Kidney glomerular epithelial cell (primary cell): ENCODE measurements at places on chromosomes 5 and 9.
A peak's percentile ranks its signal among the peaks of the same experiment; 100 is the strongest.

- DNase-seq = peak; percentile 57
Observed at GRCh38 chr5:91928754-91929521, 545.8 kb upstream of the ARRDC3 start.

- DNase-seq = no peak
Observed at GRCh38 chr9:116298878-116299391, 145.3 kb downstream of the PAPPA start.

DNA sequence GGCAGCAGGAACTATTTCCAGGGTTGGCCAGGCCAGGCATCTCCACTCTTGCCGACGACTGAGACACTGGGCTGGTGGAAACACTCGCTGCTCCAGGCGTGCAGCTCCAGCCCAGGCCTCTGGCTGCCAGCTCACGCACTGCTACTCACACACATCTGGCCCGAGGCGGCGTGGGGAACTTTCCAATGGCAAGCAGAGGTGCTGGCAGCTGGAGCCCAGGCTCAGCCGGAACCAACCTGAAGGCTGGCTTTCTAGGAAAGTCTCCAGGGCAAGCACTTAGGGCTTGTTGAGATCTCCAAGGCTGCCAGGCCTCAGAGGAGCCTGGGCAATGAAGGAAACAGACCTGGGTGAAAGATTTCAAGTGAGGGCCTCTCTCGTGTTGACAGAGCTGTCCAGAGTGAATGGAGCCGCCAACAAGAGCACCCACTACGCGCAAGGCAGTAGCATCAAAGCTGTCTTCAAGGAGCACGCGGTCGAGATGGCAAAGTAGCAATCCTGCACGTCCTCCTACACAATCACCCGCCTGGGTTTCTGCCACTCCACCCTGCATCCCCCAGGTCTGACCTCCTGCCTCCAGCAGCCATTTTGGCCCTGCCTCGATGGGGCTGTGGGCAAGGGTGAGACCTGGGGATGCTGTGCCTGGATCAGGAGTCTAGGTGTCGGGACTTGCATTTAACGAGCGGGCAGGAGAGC, 14.4 kb downstream of the SH3PXD2B start:
- DNase-seq = no peak

DNA sequence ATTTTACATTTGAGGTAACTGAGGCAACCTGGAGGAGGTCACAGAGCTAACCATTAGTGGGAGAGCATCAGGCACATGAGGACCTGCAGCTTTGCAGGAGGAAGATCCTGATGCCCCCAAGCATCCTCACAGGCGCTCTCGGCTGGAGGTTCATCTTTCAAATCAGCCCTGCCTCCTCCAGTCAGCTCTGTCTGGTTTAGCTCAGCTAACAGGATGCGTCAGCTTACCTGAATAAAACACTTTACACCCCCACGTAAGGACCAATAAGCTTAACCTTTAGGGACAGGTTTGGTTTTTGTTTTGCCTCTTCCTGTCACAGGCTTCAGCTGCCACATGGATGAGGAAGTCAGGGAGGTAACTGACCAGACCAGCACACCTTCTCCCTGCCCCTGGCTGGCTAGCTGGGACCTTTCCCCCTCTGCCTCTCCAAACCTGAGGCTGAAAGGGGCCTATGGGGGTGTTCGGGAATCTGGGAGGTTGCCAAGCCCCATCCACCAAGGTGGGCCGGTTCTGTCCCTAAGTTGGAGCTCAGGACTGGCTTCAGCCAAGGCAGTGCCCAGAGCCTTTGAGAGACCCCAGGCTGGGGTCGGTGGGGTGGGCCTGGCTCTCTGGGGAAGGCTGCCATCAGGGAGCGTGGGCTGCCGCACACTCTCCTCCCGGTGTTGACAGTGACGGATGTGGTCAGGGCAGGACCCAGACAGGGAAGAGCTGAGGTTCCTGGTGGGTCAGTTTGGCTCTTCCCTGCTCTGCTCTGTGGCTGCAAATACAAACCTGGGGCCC, 20.0 kb upstream of the FCN1 start:
- no peak for DNase-seq

DNA sequence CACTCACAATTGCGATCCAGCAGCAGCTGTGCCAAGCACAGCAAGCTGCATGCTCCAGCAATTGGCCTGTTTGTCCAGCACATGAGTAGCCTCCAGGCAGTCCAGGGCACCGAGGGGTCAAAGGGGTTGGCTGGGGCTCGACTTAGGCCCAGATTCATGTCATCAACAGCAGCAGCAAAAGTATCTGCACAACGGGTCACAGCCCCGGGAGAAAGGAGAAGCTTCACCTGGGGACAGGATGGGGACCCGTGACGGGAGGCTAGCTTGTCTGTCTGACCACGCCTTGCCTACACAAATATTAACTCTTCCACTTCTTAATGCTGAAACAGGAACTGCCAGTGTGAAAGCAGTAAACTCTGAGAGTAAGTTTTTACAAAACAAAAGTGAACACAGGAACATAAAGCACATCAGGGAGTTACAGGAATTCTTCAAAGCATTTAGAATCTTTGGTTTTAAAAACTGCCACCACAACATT, 191.2 kb downstream of the PIK3R1 start:
- DNase-seq = no peak

GRCh38 chr5:102753889-102754766, 977 bp upstream of the PAM start:
- DNase-seq = no peak

DNA sequence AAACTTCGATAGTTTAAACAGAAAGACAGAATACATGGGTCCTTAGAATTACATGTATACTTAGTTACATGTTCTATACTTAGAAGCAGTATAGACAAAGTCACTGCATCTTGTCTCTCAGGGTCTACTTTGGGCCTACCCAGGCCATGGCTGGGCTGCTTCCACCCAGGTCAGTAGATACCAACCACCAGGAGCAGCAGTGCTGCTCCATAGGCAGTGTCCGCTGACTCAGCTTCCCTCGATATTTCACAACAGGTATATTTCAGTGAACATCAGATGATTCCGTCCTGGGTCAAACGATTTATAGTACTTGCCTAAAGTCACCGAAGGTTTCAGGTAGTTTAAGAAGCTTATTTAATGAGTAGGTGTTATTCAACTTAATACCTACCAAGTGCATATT, 18.0 kb downstream of the IARS1 start:
- no peak for DNase-seq

DNA sequence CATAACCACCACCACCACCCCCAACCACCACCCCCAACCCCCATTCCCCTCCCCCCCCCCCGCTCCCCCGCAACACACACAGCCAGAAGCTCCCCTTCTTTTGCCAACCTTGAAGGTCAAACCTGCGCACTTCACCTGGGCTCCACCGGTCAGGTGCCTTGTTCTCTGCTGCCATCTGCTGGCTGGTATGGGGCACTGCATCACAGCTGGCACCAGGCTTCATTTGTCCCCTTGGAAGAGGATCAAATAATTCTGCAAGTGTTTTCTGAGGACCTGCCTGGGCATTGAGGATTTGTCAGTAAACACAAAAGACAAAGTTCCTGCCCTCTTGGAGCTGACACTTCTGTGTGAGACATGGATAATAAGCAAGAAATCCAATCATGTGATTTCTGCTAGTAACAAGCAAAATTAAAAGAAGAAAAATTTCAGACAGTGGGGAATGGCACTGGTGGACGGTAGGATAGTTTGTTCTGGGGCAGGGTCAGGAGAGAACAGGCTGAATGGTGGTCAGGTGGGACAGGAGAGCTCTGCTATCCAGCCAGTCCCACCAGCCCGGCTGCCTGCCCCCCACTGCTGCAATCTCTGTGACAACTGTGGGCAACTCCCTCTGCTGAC, 55.6 kb upstream of the LMX1B start:
- DNase-seq = peak; percentile 34

- no peak for DNase-seq
Observed at GRCh38 chr5:7494481-7495130, 98.7 kb downstream of the ADCY2 start.

DNA sequence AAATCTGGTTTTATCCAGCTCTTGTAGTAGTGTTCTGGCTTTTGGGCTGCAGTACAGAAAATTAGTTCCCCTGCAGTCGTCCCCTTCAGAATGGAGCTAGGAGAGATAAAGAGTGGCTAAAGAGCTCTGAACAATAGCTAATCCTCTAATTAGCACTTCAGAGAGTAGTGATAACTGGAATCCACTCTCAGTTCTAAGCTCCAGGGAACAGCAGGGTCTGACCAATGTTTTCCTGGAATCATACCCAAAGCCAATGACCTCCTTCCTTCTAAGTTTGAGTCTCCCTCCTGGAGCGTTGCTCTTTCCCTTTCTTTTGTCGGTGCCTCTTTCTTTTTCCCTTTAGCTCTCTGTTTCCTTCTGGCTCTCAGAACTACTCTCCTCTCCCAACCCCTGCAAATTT, 47.4 kb downstream of the MFAP3 start:
- DNase-seq = no peak

DNA sequence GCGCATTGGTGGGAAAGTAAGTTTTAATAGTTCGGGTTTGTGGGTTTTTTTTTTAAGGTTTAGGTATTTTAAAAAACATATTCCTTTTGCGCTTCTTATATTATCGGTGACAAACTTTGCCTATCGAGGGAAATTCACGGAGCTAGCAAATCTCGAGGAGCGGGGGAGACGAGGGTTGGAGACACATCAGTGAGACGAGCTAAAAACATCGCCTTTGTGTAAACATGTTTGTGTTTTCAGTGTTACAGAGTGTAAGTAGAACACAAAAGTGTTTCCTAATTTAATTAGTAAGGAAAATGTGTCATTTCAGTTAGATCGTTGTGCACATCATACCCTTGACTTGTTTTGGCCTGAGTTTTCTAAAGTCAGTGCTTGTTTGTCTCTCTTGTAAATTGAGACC, 945 bp downstream of the BTF3 start:
- DNase-seq = no peak

GRCh38 chr5:57509501-57510260, 27.1 kb upstream of the ACTBL2 start:
- DNase-seq = no peak

DNA sequence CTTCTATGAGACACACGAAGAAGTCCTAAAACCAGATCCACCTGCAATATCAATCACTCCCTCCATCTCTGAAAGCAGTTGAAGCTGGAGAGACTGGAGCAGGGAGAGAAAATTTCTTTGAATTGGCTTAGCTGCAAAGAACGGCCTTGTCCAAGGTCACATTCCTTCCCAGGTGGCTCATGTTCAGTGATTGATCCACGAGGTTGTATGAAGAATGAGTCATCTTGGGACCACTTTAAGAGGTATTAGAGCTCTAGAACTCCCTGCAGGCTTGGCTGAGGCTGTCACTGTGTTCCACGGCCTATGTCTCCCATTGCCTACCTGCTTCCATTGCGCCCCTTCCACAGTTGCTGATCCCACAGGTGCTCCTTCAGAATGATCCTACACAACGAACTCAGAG, 68.2 kb downstream of the HMHB1 start:
- no peak for DNase-seq

GRCh38 chr5:138873466-138874221, 1.5 kb downstream of the LRRTM2 start:
- DNase-seq = no peak
